ENCODE measurements at places on chromosomes 7 and 10.

GRCh38 chr7:72447465-72448204 lies 35.5 kb upstream of the CALN1 start:
- no peak for DNase-seq

GRCh38 chr10:132064082-132064755 lies 1.5 kb upstream of the JAKMIP3 start:
- DNase-seq, result no peak

GRCh38 chr7:32846630-32847225 lies 44.8 kb downstream of the KBTBD2 start:
- peak; percentile 82 for DNase-seq

DNA sequence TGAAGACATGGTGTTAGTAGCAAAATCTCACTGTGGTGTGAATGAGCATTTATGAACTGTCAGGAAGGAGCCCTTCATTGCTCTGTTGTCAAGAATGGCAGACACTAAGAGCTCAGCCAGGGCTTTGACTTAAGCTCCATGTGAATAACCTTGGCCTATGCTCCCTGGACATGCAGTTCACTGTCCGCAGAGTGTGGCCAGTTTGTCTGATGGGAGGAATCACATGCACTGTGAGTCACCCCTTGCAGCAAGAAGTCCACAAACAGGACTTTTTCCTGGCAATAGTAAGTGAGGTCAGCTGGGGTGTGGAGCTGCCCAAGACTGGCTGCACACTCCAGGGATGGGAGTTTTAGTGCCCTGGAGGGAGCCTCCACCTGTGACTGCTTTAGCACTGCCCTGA lies 49.5 kb downstream of the ZNF37A start:
- DNase-seq, result no peak

GRCh38 chr7:21767300-21767900 lies 178.3 kb downstream of the CDCA7L start:
- no peak for DNase-seq

Data from stimulated activated naive CD4-positive, alpha-beta T cell treated with Interleukin-2 at 50 U/mL for 16 hours (primary cell).